GM12891 (cell line): ENCODE measurements at places on chromosomes 5 and 9.

DNA sequence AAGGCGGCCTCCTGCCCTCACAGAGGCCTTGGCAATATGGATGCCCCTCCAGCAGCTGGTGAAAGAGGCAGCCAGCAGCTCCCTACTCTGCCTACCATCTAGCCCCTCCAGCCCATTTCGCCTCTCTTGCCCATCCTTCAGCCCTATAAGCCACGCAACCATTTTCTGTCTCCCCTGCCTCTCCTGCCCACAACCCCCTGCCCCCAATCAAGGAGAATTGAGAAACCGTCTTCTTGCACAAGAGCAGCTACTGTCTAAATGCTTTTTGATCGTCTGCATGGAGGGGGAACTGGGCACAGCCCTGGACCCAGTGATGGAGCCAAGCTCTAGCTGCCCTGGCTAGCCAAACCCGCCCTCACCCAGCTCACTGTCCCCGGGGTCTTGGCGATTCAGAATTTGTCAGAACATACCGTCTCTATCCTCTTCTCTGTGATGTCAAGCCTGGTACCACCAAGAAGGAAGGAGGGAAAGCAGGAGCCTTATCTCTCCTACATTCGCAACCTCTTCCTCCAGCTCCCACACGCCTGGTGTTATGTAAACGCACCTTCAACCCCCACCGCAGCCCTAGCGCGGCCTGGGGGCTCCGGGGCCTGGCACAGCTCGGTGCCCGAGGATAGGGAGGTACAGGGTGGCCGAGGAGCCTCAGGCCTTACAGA is 1.2 kb downstream of the SPRY4 start:
- no peak for DNase-seq

DNA sequence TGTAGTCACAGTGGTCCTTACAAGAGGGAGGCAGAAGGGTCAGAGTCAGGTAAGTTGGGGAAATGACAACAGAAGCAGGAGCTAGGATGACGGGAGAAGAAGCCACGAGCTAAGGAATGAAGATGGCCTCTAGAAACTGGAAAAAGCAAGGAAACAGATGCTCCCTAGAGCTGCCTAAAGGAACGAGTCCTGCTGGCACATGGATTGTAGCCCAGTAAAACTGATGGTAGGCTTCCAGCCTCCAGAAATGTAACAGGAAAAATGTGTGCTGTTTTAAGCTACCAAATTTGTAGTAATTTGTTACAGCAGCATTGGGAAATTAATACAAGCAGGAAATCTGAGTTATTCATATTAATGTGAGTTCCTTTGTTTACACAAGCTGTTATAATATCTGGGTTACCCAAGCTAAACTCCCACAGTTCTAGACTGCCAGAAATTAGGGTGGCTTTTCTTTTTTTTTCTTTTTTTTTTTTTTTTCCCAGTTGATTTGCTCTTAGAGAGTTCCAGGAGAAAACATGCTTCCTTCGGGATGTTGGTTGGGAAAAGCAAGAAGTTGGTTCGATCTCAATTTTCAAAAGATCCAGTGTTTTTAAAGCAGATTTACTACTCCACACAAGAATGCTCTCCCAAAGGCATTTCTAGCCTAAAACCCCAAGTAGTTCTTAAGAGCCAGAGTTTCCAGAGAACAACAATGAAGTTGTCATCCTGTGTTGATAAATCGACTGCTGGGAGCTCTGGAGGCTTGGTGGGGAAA is 400.0 kb upstream of the SLC24A2 start:
- no peak for DNase-seq

GRCh38 chr9:94870793-94871558 is 144.5 kb downstream of the AOPEP start:
- DNase-seq, result no peak

DNA sequence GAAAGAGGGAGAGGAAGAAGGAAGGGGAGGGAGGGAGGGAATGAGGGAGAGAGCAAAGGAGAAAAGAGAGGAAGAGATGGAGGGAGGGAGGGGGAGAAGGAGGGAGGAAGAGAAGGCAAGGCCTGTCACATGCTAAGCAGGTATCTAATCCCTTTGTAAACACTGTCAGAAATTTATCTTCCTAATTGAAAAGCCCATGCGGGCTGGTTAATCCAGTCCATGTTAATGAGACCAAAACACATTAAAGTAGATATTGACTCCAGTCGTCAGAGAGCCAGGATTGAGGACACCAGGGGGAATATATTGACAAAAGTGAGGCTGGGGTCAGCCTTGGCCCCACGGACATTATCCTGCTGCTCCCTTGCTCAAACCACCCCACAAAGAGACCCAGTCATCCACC is 37.4 kb upstream of the ALDH1B1 start:
- no peak for DNase-seq
